ENCODE measurements at places on chromosomes 13 and 19. TPM values are rescaled to one million over a fixed set of nuclear protein-coding genes. Genes with fewer than 3 reads are reported as not detected.

DNA sequence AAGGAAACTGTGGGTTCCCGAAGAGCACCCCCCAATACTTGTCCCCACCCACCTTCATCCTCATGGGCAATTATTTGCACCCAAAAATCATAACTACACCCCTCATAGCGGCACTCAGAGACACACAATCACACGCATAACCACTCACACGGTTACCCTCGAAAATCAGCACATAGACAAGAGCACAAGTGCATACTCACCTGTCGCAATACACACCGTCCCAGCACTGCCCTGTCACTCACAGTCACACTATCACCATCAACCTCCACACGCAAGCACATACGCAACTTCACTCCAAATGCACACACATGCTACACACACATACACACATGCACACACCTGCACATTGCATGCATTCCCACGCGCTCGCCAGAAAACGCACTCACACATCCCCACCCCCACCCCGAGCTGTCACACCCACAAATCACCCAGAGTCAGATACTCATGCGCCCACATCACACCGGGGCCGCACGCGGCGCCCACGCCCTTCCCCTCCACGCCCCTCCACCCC lies 535 bp downstream of the COL5A3 start:
- H3K27ac ChIP-seq: no peak overlapping the region
- peak overlapping the region; percentile 26 for H3K4me3 ChIP-seq
- peaks cover 12% of the 10 kb centered on the region for H3K4me1 ChIP-seq
- H3K27me3 ChIP-seq: peaks cover 29% of the 10 kb centered on the region
- H3K36me3 ChIP-seq: no peaks in the 10 kb centered on the region

Gene OR10H1
- not detected for polyA plus RNA-seq

Gene CEACAM4
- polyA plus RNA-seq: not detected

GRCh38 chr19:6947745-6948144 lies 60.4 kb downstream of the ADGRE1 start:
- no peaks in the 10 kb centered on the region for H3K36me3 ChIP-seq
- H3K4me1 ChIP-seq: no peaks in the 10 kb centered on the region
- H3K27me3 ChIP-seq: no peaks in the 10 kb centered on the region
- no peak overlapping the region for H3K4me3 ChIP-seq
- H3K27ac ChIP-seq: no peak overlapping the region
- no peak for DNase-seq

DNA sequence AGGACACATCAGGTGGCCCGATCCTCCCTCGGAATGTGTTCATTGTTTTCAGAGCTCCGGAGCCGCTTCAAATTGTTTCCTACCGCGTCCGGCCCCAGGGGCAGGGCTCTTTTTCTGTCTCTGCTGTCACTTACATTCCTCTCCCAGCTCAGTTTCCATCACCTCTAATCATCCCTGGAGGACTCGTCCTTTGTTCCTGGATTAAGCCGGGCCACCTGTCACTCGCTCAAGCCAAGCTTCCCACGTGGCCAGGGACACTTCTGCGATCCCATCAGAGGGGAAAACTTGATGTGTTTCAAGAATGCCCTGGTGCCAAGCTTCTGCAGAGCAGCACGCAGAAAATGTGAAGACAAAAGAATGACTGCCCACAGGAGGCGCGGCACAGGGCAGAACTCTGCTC lies 13.5 kb downstream of the IL17D start:
- DNase-seq: no peak
- H3K4me1 ChIP-seq: peaks cover 7% of the 10 kb centered on the region
- H3K27me3 ChIP-seq: peaks cover 17% of the 10 kb centered on the region
- H3K36me3 ChIP-seq: no peaks in the 10 kb centered on the region
- H3K27ac ChIP-seq: no peak overlapping the region

GRCh38 chr13:49319551-49319950 lies 71.8 kb downstream of the CDADC1 start:
- no peak overlapping the region for H3K4me3 ChIP-seq
- no peaks in the 10 kb centered on the region for H3K36me3 ChIP-seq
- no peak overlapping the region for H3K27ac ChIP-seq
- H3K4me1 ChIP-seq: no peaks in the 10 kb centered on the region

Gene RNF17
- polyA plus RNA-seq: not detected

DNA sequence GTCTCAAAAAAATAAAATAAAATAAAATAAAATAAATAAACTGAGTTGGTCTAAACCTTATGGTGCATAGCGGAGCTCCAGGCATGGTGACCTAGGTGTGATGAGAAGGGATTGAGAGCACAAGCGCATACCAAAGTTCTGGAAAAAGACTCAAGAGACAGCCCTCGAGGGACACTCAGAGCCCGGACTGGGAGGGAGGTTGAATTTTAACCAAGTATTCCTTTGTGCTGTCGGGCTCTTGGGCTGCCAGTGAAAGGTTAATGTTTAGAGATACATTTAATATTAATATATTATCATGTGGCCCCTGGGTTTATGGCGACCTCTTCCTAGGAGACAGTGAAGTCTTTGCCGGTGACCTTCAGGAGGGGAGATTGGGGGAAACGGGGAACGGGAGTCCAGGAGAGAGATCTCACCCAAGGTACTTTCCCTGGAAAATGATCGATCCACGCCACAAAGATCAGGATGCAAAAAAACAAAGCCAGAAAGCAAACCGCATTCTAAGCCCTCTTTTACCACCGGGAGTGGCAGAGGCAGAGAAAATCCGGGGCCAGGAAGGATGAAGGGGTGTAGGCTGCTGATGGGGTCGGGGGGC lies 1.6 kb downstream of the FUT6 start:
- no peak overlapping the region for H3K27ac ChIP-seq
- H3K36me3 ChIP-seq: no peaks in the 10 kb centered on the region
- no peak overlapping the region for H3K4me3 ChIP-seq
- H3K4me1 ChIP-seq: no peaks in the 10 kb centered on the region
- H3K27me3 ChIP-seq: no peaks in the 10 kb centered on the region

GRCh38 chr13:30410705-30411125 lies 11.6 kb upstream of the UBE2L5 start:
- H3K27ac ChIP-seq: no peak overlapping the region
- no peak overlapping the region for H3K4me3 ChIP-seq
- DNase-seq: no peak
- peaks cover 5% of the 10 kb centered on the region for H3K27me3 ChIP-seq

DNA sequence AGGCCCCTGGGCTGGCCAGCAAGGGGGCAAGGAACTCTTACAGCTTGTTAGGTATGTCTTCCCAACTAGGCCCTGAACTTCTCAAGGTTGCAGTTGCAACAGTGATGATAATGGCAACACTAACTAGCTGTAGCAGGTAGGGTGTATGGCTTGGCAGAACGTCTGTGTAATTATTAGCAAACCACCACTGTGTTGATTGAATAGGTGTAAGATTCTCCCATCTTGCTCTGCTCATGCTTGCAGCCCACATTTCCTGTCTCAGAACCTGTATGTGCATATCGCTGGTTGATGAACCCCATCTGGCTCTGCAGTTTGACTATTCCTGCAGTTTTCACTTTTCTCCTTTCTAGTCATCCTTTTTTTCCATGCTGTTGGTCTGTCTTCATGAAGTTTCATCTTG lies 178.8 kb downstream of the KATNAL1 start:
- H3K4me1 ChIP-seq: no peaks in the 10 kb centered on the region
- no peaks in the 10 kb centered on the region for H3K36me3 ChIP-seq
- no peak for DNase-seq
- no peak overlapping the region for H3K4me3 ChIP-seq
- no peaks in the 10 kb centered on the region for H3K27me3 ChIP-seq

Gene MCF2L
- polyA plus RNA-seq: 15.9 TPM

GRCh38 chr19:30011051-30011578 lies 69.1 kb downstream of the URI1 start:
- no peaks in the 10 kb centered on the region for H3K36me3 ChIP-seq
- no peak overlapping the region for H3K4me3 ChIP-seq
- DNase-seq: peak; percentile 47
- no peaks in the 10 kb centered on the region for H3K4me1 ChIP-seq
- H3K27ac ChIP-seq: no peak overlapping the region

Gene THAP8
- 11.1 TPM for polyA plus RNA-seq

Measured in H1 (cell line).